GM04504 (cell line): ENCODE measurements at places on chromosomes 3 and 15.

- DNase-seq: no peak
Measured at GRCh38 chr3:4732925-4733324, 239.8 kb downstream of the ITPR1 start.

- no peak for DNase-seq
Measured at GRCh38 chr3:120741837-120742197, 499 bp downstream of the RABL3 start.

GRCh38 chr3:194312743-194313281, 38.3 kb downstream of the CPN2 start:
- DNase-seq: peak; percentile 39

- DNase-seq: no peak
Measured at GRCh38 chr3:5022187-5022965, 43.1 kb downstream of the BHLHE40 start.

DNA sequence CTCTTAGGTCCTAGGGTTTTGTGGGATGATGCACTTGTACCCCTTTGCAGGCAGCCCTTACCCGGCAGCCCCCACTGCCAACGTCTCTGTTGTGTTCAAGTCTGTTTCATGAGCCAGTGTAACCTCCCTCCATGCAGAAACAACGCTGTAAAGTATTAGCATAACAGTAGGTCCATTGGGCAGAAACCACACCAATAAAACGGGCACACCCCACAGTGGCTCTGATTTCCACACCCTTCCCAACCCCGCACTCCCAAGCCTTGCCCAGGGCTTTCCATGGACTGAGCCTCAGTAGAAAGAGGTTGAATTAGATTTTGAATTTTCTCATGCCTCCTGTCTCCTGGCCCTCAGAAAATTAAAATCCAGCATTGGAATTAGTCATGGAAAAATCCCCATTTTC, 124.5 kb downstream of the CACNA1D start:
- no peak for DNase-seq

- DNase-seq: no peak
Measured at GRCh38 chr3:128845119-128845777, 34.2 kb upstream of the ACAD9 start.

- DNase-seq: no peak
Measured at GRCh38 chr3:172476347-172476746, 28.1 kb upstream of the GHSR start.

- no peak for DNase-seq
Measured at GRCh38 chr3:134486577-134487041, 752 bp downstream of the CEP63 start.

GRCh38 chr3:128781164-128781563, 55.2 kb downstream of the RAB7A start:
- DNase-seq: no peak

GRCh38 chr15:56180851-56181250, 62.8 kb downstream of the RFX7 start:
- no peak for DNase-seq
